ENCODE measurements at places on chromosomes 4 and X.

- DNase-seq = no peak
Observed at GRCh38 chr4:52932591-52933470, 70.7 kb downstream of the RASL11B start.

- DNase-seq = no peak
Observed at GRCh38 chrX:314049-314448, 4.5 kb downstream of the GTPBP6 start.

DNA sequence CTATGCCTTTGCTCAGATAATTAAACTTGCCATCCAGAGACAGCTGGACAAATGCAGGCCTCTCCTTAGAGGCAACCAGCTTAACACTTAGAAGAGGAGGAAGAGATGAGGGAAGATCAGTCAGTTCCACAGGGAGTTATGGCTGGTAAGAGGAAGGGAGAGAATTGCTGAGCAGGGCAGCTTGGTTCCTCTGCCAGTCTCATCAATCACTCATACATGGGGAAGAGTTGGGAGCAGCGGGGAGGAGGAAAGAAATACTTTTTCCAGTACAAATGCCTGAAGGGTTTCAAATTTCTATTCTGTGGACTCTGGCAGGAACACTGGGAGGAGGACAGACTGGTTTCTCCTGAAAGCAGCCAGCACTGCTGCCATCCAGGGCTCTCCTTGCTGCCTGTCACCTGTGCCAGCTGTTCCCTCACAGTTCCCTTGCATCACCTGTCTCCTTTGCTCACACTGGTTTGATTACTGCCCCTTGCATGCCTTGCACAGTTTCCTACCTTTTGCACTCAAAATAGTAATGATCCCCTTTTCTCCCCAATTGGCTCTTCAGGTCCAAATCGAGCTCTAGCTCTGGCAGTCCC is 59.5 kb downstream of the PGRMC2 start:
- no peak for DNase-seq

- DNase-seq = no peak
Observed at GRCh38 chr4:113435893-113436292, 325.6 kb downstream of the CAMK2D start.

GRCh38 chr4:37138019-37138653 is 106.4 kb upstream of the NWD2 start:
- no peak for DNase-seq

DNA sequence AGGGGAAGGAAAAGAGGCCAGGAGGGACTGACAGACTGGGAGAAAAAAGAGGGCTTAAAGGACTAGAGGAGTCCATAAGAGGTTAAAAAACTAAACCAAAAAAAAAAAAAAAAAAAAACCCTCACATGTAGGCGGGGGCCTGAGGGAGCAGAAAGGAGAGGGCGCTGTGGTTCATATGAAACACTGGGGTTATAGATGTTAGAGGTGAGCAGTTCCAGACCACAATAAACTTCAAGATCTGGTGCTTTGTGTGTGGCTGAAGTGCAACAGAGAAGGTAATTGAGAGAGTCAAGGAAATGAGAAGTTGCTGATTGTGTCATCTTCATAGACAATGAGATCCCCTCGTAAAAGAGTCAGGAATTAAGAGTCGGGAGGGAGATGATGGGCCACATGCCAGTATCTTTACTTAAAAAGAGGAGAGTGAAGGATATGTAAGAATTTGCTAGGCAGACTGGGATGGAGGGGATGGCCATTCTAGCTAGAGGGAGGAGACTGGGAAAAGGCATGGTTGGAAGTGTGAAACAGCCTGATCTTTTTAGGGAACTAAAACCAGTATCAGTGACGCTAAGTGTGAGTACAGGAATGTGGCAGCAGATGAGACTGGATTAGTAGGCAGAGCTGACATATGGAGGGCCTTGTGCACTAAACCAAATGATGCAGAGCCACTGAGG is 18.4 kb upstream of the OGT start:
- DNase-seq = no peak

GRCh38 chr4:101157415-101158133 is 189.8 kb downstream of the PPP3CA start:
- no peak for DNase-seq

DNA sequence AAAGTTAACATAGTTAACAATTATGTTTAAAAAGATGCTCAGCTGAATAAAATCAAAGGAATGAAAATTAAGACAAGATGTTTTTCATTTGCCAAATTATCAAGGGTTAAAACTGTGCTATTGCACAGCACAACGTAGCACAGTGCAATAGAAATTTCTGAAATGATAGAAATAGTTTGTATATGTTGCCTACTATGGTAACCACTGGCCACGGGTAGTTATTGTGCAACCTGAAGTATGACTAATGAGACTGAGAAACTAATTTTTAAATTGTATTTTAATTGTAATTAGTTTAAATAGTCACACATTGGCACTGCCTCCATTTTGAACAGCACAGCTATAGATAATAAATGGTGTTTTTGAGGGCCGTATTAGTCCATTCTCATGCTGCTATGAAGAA is 343.1 kb upstream of the FAM241A start:
- no peak for DNase-seq

- DNase-seq = no peak
Observed at GRCh38 chrX:148610328-148610698, 109.9 kb downstream of the AFF2 start.

GRCh38 chr4:136743238-136743637 is 789.1 kb downstream of the PCDH18 start:
- DNase-seq = no peak

DNA sequence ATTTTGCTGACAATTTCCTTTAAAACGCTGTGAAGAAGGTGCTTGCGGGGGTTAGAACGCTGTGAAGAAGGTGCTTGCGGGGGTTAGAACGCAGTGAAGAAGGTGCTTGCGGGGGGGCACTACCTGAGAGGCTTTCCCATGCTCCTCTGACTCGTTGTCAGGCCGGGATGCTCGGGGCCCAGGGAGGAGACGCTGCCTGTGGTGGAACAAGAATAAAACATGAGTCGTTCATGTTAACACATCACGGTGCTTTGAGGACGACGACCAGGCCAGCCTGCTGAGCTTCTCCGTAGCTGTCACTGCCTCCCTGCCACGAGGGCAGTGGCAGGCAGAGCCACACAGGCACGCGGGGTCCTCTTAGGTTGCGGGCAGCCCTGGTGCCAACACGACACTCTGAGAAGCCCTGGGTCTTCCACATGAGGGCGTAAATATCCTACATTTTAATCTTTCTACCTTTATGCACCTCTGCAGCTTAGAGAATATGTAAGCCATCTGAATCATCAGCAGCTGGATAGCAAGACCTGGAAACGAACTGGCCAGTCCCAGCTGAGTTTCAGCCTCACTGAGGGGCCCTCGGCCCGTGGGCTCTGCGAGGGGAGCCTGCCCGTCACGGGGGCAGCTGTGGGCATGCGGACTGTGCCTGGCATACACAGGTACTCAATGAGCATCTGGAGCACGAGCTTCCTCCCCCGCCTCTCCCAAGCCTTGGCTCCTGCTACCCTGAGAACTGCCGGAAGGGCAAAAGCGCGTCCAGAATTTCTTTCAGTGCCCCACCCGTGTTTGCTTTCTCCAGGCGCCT is 47.0 kb downstream of the FGFRL1 start:
- DNase-seq = no peak

- no peak for DNase-seq
Observed at GRCh38 chrX:25020391-25020904, 4.7 kb upstream of the ARX start.

- DNase-seq = peak; percentile 29
Observed at GRCh38 chr4:53313510-53313909, 52.4 kb downstream of the SCFD2 start.

DNA sequence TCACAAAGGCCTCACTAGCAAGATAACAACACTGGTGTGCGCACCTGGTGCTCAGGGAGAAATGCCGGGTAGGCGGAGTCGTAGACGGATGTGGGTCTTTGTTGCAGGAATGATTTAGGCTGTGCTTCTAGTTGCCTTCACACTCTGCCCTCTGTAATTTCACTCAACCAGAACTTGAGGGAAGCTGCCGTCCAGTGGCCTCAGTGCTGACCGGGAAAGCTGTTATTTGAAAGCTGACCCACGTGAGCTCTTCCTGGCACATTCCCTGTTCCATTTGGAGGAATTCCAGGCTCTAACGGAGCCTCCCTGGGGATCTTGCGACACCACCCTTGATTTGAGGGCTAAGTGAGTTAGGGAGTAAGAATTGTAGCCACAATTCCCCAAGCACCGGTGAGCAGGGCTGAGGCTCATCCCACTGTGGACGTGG is 15.9 kb downstream of the SH3TC1 start:
- DNase-seq = peak; percentile 46

GRCh38 chrX:120251471-120252011 is 929 bp downstream of the ZBTB33 start:
- DNase-seq = peak; percentile 33

DNA sequence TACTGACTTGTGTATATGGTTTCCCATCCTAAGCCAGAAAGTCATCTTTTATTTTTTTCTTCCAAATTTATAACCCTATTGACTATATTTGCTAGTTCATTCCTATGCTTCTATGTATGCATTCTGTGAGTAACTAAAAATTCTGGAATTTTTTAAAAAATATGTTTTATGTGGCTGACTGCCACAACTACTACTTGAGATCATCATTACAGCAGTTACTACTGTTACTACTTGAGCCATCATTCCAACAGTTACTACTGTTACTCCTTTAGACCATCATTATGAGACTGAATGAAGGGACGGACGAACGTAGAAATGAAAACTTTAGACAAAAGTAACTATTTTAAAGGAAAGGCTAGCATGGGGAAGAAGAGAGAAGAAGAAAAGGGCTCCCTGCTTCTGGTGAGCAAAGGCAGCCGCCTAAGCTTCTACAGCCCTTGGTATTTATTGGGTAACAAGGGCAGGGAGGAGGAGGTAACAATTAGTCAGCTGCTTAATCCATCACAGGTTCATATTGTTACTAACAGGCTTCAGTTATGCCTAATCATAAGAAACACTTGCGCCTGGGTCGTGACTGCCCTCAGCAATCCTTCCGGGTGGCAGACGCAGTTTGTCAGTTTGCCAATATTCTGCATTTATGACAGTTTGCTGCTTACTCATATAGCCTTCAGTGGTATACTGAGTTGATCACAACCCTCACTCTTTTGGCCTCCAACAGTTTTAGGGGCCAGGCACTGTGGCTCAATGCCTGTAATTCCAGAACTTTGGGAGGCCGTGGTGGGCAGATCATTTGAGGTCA is 80.4 kb downstream of the PDLIM5 start:
- no peak for DNase-seq

- DNase-seq = no peak
Observed at GRCh38 chrX:28108186-28108945, 127.1 kb upstream of the DCAF8L1 start.

- peak; percentile 14 for DNase-seq
Observed at GRCh38 chr4:187286525-187286924, 562.9 kb upstream of the FAT1 start.

DNA sequence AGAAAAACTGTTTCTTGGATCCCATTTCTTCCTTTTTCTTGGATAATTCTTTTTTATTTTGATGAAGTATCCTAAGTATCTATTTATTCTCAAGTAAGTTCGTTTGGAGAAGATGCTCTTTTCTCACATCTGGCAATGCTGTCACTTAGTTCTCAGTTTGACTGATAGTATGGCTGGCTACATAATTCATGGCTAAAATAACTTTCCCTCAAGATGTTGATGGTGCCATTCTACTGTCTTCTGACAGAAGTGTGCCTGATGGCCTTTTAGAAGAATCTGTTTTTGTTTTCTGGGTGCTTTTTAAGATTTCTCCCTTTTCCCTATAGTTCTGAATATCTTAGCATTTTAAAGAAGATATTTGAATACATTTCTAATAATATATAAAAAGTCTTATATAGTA is 41.6 kb downstream of the EVC2 start:
- no peak for DNase-seq

DNA sequence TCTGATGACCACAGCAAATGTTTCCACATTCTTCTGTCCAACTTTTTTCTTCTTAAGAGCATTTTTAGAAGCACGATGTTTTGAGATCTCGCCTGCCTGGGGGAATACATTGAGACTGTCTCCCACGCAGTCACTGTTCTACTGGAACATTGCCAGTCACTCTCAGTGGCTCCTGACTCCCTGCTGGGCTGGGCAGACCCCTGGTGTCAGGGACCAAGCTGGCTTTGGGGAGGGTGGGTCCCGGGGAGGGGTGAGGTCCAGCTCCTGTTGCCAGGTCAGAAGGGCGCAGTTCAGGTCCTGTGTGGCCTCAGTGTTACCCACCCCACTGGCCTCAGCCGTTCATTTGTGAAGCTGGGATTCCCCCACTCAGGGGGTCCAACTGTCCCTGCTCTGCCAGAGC is 18.9 kb upstream of the ABLIM2 start:
- DNase-seq = no peak

DNA sequence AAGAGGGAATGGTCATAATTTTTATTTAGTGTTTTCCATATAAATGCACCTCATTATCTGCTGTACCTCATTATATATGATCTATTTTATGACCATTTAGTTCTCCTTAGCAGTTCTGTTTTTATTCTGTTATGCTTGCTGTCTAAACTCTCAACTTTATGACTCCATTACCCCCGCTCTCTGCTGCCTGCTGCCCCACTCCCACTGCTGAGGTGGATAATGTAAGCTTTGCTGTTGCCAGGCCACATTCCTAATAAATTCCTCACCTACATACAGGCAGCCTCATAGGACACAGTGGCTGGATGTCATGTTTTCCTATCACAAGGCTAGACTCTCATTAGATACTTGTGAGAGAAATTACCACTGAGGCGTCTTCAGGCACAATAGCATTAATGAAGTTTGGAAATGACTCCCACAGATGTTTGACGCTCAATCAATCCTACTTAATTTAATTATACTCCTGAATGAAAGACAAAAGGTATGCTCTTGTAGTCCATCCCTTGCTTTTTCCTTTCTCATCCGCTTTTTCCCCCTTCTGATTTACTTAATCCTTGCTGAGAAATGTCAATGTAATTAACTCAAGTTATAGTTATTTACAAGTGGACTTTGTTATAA is 497.5 kb upstream of the IGFBP7 start:
- DNase-seq = peak; percentile 56

DNA sequence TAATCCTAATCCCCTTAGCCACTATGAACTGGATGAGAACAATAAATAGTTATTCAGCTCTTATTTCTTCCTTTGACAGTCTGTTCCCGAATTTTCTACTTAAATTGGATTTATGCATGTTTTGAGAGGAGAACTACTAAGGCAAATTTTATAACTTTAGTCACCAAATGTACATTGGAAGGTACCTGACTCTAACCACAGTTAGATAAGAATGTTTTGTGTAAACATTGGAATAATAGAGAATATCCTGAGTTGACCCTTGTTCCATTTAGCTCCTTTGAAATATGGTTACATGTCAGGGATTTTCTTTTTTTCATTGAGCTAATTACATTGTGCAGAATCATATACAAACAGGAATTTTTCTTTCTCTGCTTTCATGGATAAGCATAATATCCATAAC is 202.6 kb downstream of the TLL1 start:
- no peak for DNase-seq

DNA sequence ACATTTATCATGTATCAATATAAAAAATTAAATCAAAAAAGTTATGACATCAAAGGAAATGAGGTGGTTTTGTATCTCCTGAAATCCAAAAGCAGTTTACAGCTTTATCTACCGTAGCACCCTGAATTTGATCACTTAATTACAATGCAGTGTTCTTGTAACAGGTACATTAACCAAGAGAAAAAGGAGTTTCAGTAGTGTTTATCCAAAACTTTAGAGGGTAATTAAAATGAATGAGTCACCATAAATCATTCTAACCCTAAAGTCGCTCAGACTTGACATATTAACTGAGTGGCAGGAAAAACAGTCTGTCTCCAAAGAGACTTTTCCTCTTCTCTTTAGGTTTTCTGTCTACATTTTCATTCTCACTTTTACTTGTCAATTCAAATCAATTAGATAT is 907.6 kb upstream of the EPHA5 start:
- no peak for DNase-seq
